ENCODE measurements at places on chromosomes 1 and 21. TPM values are rescaled to one million over a fixed set of nuclear protein-coding genes. Genes with fewer than 3 reads are reported as not detected.

TMEM82 gene
- total RNA-seq, result not detected

KRTAP10-9 gene
- total RNA-seq, result not detected

KRTAP19-1 gene
- total RNA-seq, result not detected

SORT1 gene
- total RNA-seq, result 16.3 TPM

COL24A1 gene
- total RNA-seq, result not detected

DNAJC28 gene
- total RNA-seq, result 0.42 TPM

AKR1A1 gene
- 145 TPM for total RNA-seq

EEIG2 gene
- total RNA-seq, result 3.1 TPM

FAM72C gene
- not detected for total RNA-seq

LEMD1 gene
- total RNA-seq, result 3.8 TPM

CAMTA1 gene
- total RNA-seq, result 38.6 TPM

RIPPLY3 gene
- total RNA-seq, result not detected

LEFTY1 gene
- total RNA-seq, result 0.13 TPM

GNG12 gene
- 31.1 TPM for total RNA-seq

LENEP gene
- total RNA-seq, result 0.18 TPM

NTNG1 gene
- not detected for total RNA-seq

YBX1 gene
- total RNA-seq, result 1,047 TPM

LY9 gene
- not detected for total RNA-seq

SELP gene
- total RNA-seq, result not detected

MPZ gene
- 0.41 TPM for total RNA-seq

SH2D1B gene
- total RNA-seq, result not detected

RXRG gene
- total RNA-seq, result not detected

KAZN gene
- total RNA-seq, result 1.1 TPM

OR14K1 gene
- total RNA-seq, result not detected

TRIM63 gene
- 0.10 TPM for total RNA-seq

ANGPTL3 gene
- total RNA-seq, result not detected

DCST1 gene
- total RNA-seq, result 0.05 TPM

MCOLN3 gene
- not detected for total RNA-seq

PODN gene
- not detected for total RNA-seq

HSD3B1 gene
- not detected for total RNA-seq

LRIG2 gene
- total RNA-seq, result 3.6 TPM

SLAMF1 gene
- not detected for total RNA-seq

NBPF4 gene
- not detected for total RNA-seq

WNT4 gene
- total RNA-seq, result 0.53 TPM

KDF1 gene
- 47.1 TPM for total RNA-seq

HORMAD1 gene
- total RNA-seq, result not detected

BTBD8 gene
- 0.86 TPM for total RNA-seq
